Activated T-cell treated with anti-CD3 and anti-CD28 coated beads for 1 hour (primary cell): ENCODE measurements at places on chromosomes 16 and 17.

DNA sequence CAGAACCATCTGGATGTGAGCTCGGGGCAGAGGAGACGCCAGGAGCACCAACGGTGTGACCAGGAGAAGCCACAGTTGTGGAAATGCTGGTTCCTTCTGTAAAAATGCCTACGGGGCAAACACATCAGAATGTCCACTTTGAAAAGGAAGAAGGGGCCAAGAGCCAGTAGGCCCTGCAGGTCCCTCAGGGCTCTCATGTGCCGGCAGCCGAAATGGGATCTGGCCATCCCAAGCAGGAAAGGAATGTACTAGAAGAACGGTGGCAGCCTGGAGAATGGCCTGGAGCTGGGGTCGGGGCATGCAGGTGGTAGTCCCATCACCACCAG is 162.1 kb upstream of the PLCG2 start:
- no peak for DNase-seq

GRCh38 chr16:49559242-49559641 is 185.6 kb downstream of the C16orf78 start:
- DNase-seq, result no peak

DNA sequence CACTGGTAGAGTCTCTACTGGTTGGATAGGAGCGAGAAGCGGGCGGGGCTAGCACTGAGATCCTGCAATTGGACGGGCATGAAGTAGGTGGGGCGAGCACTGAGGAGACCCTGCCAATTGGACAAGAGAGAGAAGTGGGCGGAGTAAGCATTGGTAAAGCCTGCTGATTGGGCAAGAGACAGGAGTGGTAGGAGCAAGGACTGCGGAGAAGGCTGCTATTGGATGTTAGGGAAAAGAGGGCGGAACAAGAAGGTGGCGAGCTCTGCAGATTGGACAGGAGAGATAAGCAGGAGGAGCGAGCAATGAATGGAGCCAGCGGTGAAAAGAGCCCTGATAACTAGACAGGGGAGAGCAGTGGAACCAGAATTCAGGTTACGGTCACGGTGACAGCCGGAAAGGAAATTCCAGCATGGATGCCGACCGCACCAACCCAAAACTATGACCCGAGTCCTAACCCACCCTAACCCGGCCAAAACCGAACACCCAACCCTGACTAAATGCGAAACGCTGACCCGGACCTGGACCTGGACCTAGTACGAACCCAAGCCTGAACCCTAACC is 4.8 kb downstream of the SCGB1C2 start:
- DNase-seq, result no peak

DNA sequence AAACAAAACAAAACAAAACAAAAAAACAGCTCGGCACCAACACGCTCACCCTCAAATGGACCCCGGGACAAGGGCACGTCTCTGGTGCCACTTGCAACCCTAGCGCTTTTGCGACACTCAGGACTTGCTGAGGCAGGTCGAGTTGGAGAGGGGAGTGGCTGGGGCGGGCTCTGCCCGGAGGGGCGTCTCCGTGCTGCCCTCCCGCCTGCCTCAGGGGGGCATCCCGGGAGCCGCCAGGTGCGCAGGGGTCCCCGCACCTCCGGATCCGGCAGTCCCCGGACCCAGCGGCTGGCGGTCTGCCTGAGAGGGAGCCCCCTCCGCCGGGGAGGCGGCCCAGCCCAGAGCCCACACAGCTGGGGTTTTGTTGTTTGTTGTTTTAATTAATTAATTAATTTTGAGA is at the start of gene SLC52A1:
Gene SLC52A1, minus strand, starts transcription at position 112 of the 400 bp plus-strand sequence. CDS start 820 bp downstream, outside the sequence.
- DNase-seq, result no peak

GRCh38 chr17:29749045-29749825 is 126.5 kb upstream of the CORO6 start:
- DNase-seq, result no peak

DNA sequence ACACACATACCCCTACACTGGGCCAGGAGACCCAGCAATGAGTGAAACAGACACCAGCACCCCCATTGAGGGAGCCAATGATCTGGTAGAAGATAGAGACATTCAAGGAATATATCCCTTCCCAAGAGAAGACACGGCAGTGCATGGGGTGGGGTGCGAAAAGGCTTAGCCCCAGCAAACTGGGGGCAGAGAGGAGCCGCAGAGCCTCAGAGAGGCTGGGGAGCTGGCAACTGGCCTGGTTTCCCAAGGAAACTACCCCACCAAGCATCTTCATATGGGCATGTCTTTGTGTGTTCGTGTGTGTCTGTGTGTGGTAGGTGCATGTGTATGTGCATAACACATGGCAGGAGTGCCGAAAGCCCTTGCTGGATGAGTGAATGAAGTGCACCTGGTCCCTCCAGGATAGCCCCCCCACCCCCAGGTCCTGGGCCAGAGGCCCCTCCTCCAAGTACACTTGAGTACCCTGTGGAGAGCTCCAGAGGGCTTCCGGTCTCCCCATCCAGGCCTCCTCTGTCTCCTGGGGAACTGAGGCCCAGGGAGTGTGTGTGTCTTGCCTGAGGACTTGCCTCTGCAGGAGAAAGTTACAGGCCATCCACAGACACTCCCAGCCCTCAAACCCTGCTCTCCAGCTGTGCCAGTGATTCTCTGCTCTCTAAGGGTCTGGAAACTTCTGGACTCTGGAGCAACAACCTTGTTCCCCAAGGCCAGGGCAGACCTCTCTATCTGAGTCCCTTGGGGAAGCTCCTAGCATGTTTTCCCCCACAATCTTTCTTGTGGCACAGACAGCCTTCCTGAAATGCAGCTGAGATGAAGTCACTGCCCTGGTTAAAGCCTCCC is 15.9 kb downstream of the TBX2 start:
- no peak for DNase-seq

- DNase-seq, result no peak
Observed at GRCh38 chr17:45790296-45790922, 6.3 kb downstream of the CRHR1 start.

DNA sequence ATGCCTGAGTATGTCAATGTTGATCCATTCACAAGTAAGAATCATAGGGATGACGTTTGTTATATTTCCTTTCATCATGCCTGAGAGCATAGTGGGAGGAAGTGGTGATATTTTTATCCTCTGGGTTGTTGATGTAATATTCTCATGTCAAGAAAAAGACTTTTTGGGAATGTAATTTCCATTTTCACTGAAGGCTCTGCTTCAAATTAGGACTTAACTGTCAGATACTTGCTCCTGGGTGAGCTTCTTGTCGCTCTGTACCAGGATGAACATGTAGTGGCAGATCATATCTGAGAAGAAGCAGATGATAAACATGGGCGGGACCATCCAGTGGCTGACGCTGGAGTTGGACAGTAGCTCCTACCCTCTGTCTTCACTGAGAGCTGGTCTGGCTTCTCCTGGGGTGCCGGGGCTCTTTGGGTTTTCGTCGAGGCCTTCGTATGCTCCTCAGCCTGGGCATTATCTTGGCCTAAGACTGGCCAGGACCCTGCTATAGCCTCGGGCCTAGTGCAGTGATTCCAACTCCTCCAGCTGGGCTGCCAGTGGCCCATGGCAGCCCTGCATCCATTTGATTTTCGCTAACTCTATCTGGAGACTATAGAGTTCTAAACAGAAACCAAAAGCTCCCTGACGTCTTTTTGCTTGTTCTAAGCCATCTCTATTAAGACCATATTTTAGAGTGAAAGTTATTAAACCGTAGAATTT is 19.7 kb downstream of the CYB5B start:
- DNase-seq, result no peak

- DNase-seq, result no peak
Observed at GRCh38 chr16:5025171-5025632, 8.5 kb downstream of the NAGPA start.

DNA sequence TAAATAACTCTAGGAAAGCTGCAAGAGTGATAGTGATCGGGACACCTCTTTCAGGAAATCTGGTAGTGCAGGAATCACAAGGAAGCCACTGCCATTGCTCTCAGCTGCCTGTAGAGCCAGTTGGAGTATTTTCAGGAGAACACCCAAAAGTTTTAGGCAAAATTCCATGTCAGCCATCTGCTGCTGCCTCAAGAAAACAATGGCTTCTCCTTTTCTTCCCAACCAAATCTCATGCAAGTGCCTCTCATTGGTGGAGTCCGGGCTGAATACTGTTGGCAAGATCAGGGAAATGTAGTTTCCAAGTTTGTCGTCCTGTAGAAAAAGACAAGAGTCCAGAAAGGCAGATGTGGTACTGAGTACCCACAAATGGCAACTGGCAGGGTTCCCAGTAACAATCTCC is 54.9 kb upstream of the TANC2 start:
- DNase-seq, result no peak

GRCh38 chr16:15037003-15037402 is 18.9 kb downstream of the NTAN1 start:
- no peak for DNase-seq

- no peak for DNase-seq
Observed at GRCh38 chr16:4032768-4033167, 83.5 kb downstream of the ADCY9 start.

DNA sequence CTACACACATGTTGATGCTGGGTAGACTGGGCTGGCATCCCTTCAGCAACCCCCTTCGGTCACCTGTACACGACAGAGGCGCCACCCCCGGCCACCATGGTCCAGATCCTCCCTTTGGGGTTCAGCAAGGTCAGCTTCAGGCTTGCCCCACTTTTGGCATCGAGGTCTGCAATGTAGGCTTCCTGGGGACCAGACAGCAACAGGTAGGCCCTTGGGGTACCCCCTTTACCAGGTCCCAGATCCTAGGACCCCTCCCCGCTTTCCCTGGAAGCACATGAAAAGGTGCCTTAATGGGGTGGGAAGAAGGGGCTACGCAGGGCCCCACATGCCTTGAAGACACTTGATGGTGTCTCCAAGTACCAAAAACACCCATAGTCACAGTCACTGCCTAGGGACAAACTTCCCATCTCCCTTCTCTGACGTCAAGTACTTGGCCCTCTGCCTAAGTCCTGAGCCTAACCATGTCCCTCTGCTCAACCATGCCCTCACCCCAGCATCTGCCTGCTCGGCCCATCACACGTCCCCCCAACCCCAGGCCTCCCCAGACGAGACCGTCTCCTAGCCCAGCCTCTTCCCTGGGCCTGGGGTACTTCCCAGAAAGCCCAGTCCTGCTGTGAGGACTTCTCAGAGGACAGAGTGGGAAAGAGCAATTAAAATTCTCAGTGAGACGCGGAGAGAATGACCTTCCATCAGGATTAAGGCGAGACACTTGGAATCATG is 12.1 kb downstream of the ACLY start:
- DNase-seq, result no peak

DNA sequence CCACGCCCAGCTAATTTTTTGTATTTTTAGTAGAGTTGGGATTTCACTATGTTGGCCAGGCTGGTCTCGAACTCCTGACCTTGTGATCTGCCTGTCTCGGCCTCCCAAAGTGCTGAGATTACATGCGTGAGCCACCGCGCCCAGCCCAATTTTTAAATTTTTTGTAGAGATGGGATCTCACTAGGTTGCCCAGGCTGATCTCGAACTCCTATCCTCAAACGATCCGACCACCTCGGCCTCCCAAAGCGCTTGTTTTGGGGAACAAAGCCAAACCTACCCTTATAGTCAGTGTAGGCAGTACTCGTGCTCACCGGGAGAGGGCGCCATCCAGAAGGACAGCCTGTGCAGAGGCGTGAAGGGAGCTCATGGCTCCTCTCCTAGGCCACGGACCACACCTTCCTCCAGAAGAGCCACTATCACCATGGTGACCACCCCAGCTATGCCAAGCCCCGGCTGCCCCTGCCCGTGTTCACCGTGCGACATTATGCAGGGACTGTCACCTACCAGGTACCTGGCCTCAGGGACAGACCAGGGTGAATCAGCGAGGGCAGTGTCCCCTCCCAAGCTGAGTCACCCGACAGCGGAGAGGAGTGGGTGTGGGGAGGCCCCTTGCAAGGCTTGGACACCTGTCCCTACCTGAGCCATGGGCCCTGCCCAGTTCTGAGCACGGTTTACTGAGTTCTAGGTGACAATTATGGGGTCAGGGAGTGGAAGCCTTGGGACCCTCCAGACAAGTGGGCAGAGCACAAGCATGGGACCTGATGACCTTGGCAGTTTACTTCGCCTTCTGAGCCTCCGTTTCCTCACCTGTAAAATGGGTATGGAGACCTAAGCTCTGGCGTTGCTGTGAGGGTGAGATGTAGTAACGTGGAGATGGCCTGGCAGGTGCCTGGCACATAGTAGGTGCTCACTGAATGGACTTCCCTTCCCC is 13.7 kb downstream of the MYO15B start:
- peak; percentile 57 for DNase-seq

DNA sequence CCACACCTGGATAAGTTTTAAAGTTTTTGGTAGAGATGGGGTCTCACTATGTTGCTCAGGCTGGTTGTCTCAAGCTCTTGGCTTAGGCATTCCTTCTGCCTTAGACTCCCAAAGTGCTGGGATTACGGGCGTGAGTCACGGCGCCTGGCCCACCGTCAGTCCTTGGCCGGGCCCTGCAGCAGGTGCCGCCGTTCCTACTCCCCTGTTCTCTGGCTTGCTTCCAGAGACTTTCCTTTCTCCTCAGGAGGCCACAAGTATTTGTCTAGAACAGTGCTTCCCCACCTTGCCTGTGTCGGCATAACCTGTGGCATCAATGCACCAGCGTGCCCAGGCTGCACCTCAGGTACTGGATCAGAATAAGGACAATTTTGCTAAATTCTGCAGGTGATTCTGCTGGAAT is 3.0 kb upstream of the MGAT5B start:
- no peak for DNase-seq

DNA sequence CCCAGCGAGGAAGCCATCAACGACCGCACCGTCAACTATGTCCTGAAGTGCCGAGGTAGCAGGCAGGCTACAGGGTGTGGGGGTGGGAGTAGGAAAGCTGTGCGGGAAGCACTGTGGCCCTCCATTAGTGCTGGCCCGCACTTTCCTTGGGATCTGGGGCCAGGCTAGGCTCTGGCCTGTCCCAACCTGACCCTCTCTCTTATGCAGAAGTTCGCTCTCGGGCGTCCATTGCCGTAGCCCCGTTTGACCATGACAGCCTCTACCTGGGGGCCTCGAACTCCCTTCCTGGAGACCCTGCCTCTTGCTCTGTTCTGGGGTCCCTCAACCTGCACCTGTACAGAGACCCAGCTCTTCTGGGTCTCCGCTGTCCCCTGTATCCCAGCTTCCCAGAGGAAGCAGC is 8.6 kb downstream of the PLEKHG4 start:
- DNase-seq, result no peak

GRCh38 chr16:10876799-10877341 is at the start of gene CIITA:
CIITA (plus strand) TSS chr16:10877202; CDS start chr16:10877331, 129 bp downstream.
- DNase-seq, result no peak

DNA sequence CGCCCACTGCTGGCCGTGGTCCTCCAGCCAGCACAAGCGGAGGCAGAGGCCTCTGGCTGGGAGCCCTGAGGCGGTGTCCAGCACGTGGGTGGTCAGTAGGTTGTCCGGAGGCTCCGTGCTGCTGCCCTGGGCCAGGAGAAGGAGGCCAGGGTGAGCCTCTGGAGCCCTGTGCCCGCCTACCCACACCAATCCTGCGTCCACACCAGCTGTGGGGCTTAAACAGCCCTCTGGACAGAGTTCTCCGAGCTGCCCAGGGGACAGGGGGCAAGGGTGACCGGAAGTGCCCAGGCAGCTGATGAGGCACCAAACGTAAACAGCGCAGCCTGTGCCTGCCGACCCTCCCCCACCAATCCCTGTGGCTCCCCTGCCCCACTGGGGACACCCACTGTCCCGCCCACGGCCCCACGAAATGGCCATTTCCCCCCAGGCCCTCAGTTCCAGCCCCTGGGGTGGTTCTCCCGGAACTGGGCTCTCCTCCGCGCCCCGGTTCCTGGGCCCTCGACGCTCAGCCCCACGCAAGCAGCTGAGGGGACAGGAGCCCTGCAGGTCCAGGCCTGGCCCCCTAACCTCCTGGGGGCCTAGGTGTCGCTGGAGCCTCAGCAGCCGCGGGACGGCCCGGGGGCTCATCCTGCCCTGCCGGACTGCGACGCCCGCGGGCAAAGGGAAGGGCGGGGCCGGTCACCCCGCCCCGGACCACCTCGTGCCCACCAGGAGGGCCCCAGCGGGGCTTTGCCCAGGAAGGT is 27.9 kb upstream of the DBNDD1 start:
- no peak for DNase-seq
